Stimulated activated naive CD8-positive, alpha-beta T cell treated with anti-CD3 and anti-CD28 coated beads, Interleukin-15, Interleukin-2, amounts not matched to agents 100 U/mL and 50 U/mL, for 24 hours (primary cell): ENCODE measurements at places on chromosomes 1 and 21.

DNA sequence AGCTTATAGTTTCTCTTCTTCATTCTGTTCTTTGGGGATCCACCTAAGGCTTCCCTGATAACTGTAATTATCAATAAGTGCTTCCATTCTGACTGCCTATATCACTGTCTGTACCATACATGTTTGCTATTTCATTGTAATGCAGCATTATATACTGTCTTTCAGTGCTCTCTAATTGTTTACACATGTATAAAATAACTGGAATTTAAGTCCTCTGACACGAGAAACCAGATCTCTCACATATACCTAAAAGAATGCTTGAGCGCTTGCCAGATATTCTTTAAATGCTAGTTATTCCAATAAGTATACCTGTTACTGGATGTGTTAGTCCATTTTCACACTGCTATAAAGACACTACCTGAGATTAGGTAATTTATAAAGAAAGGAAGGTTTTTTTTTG, 34.7 kb downstream of the CELF3 start:
- no peak for DNase-seq

DNA sequence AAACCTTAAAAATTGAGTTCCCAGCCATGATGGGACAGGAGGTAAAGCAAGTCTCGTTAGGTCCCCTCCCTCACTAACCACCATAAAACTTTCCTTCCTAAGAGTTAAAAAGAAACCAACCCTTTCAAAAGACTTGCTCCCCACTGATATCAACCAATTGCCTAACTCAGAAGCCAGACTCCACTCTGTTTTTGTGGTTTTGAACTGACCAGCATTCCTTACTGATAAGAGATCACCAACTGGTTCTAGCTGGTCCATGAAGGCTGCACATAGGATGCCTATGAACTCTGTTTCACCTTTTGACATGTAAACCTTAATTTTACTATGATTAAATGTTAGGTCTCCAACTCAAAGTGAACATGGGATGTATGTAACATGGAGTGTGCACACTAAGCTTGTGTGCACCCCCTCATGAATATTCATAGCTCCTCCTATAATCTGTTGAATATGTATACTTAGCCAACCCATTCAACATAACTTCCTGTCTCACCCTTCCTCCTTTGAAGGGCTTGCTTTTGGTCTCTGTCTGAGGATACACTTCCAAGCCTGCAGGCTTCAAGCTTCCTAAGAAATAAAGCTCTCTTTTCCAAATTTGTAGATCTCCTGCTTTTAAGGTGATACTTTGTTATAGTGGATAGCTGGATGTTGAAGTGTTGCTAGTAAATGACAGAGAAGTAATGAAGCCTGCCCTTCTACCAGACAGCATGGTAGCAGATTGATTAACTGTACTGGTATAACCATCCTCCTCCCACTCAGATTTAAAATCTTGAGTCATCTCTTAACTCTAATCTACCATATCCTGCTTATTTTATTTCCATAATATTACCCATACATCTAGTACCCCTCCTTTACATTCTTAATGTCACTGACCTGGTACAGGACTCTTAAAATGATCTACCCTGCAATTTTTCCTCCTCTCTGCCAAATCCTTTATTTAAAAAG, 95.6 kb downstream of the ZNF644 start:
- DNase-seq = no peak

GRCh38 chr1:207248544-207249198, 72.8 kb upstream of the CD55 start:
- DNase-seq = no peak

GRCh38 chr1:96964761-96965160, 243.2 kb downstream of the PTBP2 start:
- DNase-seq = no peak

DNA sequence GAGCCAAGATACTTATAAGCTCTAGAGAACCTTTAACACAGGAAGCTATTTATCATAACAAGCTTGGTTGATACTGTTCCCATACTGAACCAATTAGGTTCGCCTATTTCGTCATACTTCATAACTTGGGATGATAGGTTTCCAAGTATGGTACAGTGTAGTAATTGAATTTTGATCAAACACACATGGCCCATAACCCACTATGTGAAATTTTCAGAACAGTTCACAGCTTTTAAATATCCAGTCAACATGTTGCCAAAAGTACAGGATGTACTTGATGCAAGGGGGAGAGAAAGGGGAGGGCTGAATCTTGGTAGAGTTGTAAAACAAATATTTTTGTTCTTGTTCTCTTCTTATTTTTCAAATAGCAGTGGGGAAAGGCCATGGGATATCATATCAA, 86.6 kb downstream of the TM2D1 start:
- DNase-seq = no peak

DNA sequence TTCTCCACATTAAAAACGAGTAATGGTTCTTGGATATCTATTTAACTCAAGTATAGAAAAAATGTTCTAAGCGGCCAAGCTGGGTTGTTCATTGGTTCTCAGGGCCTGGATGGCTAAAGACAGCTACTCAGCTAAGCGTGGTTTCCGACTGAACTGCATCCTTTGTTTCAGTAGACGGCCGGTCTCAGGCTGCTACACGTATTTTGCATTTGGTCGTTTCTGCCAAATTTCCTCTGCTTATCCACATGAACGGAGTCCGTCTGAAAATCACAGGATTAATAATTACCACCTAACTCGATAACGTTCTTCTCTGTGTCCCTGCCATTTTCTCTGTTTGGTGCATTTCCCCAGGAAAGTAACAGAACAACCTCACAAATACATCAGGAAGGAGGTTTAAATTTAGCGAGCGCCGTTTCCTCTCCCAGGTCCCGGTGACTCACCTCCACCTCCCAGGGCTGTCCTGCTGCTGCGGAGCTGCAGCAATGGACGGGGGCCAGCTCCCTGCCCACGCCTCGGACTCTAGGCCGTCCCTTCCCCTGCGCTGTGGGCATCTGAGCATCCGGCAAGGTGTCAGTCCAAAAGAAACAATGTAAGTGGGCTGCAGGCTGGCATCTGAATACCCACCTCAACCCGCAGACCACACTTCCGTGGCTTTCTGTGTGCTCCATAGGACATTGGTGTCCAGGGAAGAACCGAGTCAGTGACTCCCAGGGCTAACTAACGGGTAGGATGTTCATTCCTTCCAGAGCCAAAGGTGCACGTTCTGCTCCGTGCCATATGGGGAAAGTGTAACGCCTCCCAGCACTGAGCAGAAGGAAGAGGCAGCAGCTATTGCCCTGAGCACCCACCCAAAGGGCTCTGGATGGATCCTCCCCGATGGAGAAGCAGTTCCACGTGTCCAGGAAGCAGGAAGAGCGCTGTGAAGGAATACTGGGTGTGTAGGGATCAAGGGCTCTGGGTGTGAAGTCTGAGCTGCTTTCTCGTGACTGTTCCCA, 4.1 kb upstream of the GABRD start:
- no peak for DNase-seq

DNA sequence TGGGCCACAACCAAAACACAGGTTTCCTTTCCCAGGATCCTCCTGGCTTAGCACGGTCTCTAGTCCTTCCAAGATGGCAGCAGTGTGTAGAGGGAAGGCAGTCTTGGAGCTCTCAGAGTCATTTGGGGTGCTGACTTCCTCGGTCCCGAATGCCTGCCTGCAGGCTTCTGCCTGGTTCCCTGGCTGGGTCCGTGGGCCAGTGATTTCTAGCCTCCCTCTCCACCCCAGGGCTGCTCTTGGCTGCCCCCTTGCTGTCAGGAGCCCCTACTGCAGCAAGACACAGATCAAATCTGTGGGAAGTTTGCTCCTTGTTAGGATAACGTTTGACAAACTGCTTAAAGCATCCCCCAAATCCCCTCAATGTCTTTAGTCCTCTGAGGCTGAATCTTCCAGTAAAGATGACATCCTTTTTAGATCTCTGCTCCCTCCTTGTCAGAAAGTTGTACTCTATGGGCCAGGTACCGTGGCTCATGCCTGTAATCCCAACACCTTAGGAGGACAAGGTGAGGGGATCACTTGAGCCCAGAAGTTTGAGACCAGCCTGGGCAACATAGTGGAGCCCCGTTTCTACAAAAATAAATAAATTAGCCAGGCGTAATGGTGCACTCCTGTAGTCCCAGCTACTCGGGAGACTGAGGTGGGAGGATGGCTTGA, 272.5 kb downstream of the RRAGC start:
- DNase-seq = peak; percentile 68

DNA sequence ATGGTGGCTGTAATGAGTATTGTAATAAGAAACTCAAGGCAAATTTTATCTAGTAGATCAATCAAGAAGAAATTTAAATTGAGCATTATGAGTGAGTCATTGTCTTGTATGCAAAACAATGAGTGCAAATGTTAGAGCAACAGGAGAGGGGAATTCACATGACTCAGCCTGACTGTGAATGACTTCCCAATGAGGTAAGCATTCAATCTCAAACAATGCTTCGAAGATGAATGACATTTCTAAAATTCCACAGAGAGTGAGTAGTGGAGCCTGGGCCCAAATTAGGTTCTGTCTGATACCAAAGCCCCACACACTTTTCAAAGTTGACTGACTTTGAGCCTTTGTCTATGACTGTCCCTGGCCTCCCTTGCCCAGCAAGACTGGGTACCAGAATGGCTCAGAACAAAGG, 738.0 kb downstream of the PTPRU start:
- no peak for DNase-seq

DNA sequence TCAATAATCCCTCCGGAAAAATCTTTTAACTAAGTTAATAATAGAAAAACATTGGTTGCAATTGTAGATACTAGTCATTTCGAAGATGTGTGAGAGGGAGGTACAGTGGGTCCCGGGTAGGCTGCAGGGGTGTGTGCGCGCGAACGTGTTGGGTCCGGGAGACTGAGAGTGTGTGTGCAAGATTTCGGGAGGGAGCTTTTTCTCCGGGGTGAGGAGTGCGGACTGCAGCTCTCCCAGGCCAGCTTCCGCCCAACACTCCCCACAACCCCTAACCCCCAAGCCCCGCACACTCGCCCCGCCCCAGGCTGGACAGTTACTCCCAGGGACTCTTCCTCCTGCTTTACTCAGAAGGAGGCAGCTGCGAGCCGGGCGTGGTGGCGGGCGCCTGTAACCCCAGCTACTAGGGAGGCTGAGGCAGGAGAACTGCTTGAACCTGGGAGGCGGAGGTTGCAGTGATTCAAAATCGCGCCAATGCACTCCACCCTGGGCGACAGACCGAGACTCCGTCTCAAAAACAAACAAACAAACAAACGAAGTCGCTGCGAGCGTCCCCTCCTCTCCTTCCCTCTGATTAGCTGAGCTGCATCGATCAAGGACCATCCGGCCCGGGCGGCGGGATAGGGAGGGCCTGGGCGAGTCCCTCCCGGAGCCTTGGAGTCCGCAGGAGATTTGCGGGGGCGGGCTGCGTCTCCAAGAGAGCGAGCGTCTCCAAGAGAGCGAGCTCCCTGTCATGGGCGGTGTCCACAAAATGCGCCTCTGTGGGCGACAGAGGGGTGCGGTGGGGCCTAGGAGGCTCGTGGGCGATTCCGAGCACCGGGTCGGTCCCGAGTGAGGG, 28.3 kb upstream of the PPM1J start:
- DNase-seq = no peak

DNA sequence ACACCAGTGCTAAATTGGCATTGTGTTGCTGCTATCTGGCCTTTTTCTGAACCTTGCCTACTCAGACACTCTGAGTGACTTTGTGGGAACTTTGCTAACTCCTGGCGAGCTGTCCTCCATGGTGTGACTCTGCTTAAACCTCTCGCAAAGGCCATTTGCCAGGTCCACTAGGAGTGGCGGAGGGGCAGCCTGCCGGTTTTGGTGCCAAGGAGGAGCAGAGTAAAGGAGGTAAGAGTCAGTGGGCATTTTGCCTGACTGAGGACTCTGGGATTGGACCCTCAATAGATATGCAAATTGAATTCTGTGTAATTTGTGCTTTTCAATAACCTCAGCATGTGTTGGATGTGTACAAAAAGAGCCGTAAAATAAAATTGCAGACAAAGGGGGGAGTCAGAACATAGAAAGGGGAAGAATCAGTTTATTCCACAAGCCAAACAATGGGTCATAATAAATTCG, 386.6 kb upstream of the NFIA start:
- DNase-seq = no peak

DNA sequence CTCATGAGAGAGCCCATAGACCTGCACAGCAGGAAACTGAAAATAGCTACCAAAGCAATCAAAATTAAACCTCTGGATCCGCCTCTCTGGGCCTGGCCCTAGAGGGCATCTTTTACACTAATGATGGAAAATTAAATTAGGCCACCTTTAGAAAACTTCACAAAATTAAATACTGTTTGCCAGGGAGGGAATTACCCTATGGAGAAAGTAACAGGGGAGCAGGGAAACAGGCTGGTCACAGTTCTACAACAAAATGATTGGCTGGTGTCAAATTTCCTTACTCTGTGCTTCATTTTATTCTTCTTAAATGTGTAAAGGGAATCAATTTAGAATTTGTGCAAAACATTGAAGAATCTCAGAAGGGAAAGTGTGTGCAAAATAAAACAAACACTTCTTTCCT, 62.4 kb downstream of the SPATA46 start:
- DNase-seq = no peak
